Right cardiac atrium (tissue), 5 donors: ENCODE measurements at places on chromosomes 4 and X. TPM values are rescaled to one million over a fixed set of nuclear protein-coding genes. Genes with fewer than 3 reads are reported as not detected.

- no peak for DNase-seq
Measured at GRCh38 chr4:169236078-169236477, 34.7 kb downstream of the SH3RF1 start.

GRCh38 chr4:174826660-174827059 is 2.4 kb downstream of the GLRA3 start:
- no peak for DNase-seq

DNA sequence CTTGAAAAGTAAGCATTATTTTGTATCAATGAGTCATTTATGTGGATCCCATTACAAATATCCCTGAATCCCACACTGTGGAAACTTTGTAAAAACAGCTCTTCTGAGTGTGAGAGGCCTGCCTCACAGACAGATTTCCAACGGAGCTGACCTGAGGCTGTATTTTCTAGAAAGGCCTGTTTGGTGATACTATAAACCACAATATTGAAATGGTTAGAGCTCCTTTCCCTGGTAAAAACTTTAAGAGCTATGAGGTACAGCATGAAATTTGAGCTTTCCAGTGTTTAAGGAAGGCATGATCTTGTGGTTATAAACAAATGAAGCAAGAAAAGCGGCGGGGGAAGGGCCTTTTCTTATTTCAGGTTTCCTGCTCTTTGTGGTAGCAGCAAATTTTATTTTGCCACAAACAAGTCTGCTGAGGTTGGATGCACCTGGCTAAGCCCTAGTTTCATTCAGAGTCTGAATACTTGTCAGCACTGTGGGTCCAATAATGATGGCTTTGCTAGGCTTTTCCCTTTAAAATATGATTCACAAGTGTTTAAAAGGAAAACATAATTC is 86.8 kb upstream of the ETNPPL start:
- DNase-seq: no peak

- peak; percentile 90 for DNase-seq
Measured at GRCh38 chr4:173509036-173510001, 20.7 kb downstream of the HAND2 start.

DNA sequence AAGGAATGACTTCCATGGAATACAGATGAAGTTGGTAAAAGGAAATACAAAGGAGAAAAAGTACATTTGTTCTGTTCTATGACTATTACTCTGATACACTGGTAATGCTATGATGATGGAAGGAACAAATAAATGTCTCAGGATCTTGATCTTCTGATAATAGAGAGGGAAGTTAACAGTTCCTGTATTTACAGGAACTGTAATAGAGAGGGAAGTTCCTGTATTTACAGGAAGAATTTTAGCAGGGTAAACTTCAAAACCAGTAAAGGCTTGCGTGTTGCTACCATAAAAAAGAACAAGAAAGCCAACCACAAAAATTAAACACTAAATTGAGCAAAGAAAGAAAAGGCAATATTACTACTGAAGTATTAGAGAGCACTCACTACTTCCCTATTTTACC is 91.7 kb upstream of the HPGD start:
- no peak for DNase-seq

DNA sequence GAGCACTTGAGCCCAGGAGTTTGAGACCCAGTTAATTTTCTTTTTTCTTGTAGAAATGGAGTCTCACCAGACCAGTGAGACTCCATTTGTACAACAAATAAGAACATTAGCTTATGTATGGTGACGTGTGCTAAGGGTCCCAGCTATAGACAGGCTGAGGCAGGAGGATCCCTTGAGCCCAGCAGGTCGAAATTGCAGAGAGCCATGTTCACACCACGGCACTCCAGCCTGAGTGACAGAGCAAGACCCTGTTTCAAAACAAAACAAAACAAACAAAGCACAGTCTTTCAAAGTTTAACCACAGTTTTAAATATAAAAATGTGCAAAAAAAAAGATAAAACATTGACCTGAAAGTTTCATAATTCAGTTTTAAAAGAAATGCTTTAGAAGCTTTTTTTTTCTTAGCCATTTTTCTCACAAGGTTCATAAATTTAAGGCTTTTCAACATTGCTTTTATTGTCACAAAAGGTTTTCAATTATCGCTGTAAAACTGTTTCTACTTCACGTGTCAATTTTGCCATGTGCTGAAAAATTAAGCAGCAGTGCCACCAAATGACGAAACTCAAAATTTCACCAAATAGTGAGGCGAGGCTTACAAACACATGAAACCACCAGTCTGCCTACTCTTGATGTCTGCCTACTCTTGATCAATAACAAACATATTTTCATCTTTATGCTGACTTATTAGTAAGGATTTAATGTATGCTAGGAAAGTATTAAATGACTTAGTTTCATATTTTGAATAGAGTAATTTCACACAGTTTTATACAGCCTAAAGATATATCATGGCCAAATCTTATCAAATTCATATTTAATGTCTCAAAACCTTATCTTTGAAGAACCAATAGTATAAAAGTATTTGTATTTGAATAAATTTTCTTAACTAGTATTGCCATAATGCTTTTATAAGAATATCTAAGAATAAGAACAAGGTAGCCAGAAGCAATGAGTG is 126.3 kb downstream of the NEK1 start:
- DNase-seq: no peak

SPON2 gene
- 27.4 TPM for total RNA-seq

NIPAL1 gene
- 0.92 TPM for total RNA-seq

ARHGEF38 gene
- not detected for total RNA-seq
